ENCODE measurements at places on chromosomes 1 and 21. TPM values are rescaled to one million over a fixed set of nuclear protein-coding genes. Genes with fewer than 3 reads are reported as not detected.

UAP1 gene
- total RNA-seq = 103 TPM

HES3 gene
- total RNA-seq = not detected

AXDND1 gene
- 7.5 TPM for total RNA-seq

ITLN1 gene
- total RNA-seq = 2.2 TPM

UTS2 gene
- total RNA-seq = 5.3 TPM

KCNAB2 gene
- 4.3 TPM for total RNA-seq

KCNJ9 gene
- total RNA-seq = not detected

TNFRSF9 gene
- total RNA-seq = 1.2 TPM

HPCAL4 gene
- total RNA-seq = 1.4 TPM

BCAR3 gene
- total RNA-seq = 17.6 TPM

MYOG gene
- total RNA-seq = 2.6 TPM

C1orf116 gene
- 2.2 TPM for total RNA-seq

RAP1GAP gene
- 2.2 TPM for total RNA-seq

SPRR3 gene
- 8.7 TPM for total RNA-seq

TRIM46 gene
- 1.9 TPM for total RNA-seq

TNNI3K gene
- total RNA-seq = 12.5 TPM

CYP2J2 gene
- 3.1 TPM for total RNA-seq

CELA3B gene
- total RNA-seq = not detected

FUBP1 gene
- 126 TPM for total RNA-seq

IFI16 gene
- total RNA-seq = 24.8 TPM

PROK1 gene
- total RNA-seq = not detected

LRRC71 gene
- total RNA-seq = not detected

PTPRU gene
- 35.2 TPM for total RNA-seq

S100A7 gene
- not detected for total RNA-seq

HMGCS2 gene
- 0.48 TPM for total RNA-seq

ADGRB2 gene
- 13.2 TPM for total RNA-seq

KCND3 gene
- 10.6 TPM for total RNA-seq

CTBS gene
- 10.6 TPM for total RNA-seq

ATP6V1G3 gene
- 3.4 TPM for total RNA-seq

KCNE2 gene
- total RNA-seq = 0.72 TPM

HES4 gene
- 40.2 TPM for total RNA-seq

HFM1 gene
- total RNA-seq = 1.7 TPM

MARK1 gene
- total RNA-seq = 5.3 TPM

SPAG17 gene
- 4.1 TPM for total RNA-seq

KRTAP21-3 gene
- total RNA-seq = not detected

SFN gene
- total RNA-seq = 21.4 TPM

ENSA gene
- 73.4 TPM for total RNA-seq

AIRE gene
- total RNA-seq = 0.72 TPM

PGBD5 gene
- 1.7 TPM for total RNA-seq

CD46 gene
- total RNA-seq = 113 TPM

ECM1 gene
- 4.3 TPM for total RNA-seq

ZNF593OS gene
- not detected for total RNA-seq

KCNK1 gene
- total RNA-seq = 14.2 TPM

TTC22 gene
- total RNA-seq = 1.7 TPM

NR1I3 gene
- 0.48 TPM for total RNA-seq

SPATA45 gene
- not detected for total RNA-seq

Data from umbilical cord (tissue), 2 donors.